ENCODE measurements at places on chromosomes 13 and 19.
A peak's percentile ranks its signal among the peaks of the same experiment; 100 is the strongest.

DNA sequence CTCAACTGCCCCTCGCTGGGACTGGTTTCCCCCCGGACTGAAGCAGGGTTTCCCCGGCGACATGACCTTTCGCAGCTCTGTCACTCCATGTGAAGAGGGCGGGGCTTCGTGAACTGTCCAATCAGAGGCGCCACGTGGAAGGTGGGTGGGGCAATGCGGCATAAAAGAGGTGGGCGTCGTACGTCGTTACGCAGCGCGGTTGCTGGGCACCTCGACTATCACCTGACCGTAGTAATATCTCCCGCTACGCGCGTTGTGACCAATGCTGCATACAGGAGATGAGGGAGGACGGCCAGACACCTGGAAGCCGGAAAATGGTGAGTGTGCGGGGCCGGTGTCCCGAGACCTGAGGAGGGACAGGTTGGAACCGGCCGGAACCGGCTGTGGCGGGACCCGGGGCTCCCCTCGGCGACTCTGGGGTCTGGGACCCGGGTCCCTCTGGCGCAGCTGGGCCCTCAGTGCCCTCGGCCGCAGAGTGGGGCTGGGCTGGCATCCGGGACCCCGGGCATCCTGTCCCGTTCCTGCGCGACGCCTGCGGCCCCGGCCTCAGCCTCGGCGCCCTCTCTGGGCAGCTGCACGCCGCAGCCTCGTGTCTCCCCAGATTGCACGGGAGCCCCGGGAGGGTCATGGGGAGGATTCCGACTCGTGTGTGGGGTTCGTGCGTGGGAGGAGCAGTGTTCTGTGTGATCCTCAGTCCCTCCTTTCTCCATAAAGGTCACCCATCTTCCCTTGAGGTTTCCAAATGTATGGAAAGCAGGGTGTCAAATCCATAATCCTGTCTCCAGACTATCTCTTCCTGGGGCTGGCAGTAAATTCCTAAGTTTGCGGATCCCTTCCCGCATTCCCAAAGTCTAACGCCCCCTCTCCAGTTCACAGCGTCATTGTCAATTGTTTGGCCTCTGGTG, 32.2 kb downstream of the ZNF136 start:
- H3K27ac ChIP-seq = no peak overlapping the region
- no peaks in the 10 kb centered on the region for H3K27me3 ChIP-seq
- peaks cover 62% of the 10 kb centered on the region for H3K36me3 ChIP-seq
- H3K4me1 ChIP-seq = no peaks in the 10 kb centered on the region
- H3K4me3 ChIP-seq = no peak overlapping the region
- no peak for DNase-seq

GRCh38 chr19:54373781-54374631, 9.3 kb upstream of the LAIR1 start:
- H3K4me1 ChIP-seq = no peaks in the 10 kb centered on the region
- DNase-seq = no peak
- H3K27ac ChIP-seq = no peak overlapping the region
- no peaks in the 10 kb centered on the region for H3K36me3 ChIP-seq
- H3K27me3 ChIP-seq = peaks cover 7% of the 10 kb centered on the region

GRCh38 chr13:45928176-45928575, 76.6 kb upstream of the SIAH3 start:
- H3K4me1 ChIP-seq = no peaks in the 10 kb centered on the region
- no peak overlapping the region for H3K27ac ChIP-seq
- H3K27me3 ChIP-seq = peaks cover 13% of the 10 kb centered on the region
- H3K4me3 ChIP-seq = no peak overlapping the region
- DNase-seq = no peak
- no peaks in the 10 kb centered on the region for H3K36me3 ChIP-seq

- H3K4me3 ChIP-seq = no peak overlapping the region
- no peaks in the 10 kb centered on the region for H3K27me3 ChIP-seq
- H3K4me1 ChIP-seq = no peaks in the 10 kb centered on the region
- no peak for DNase-seq
- H3K27ac ChIP-seq = no peak overlapping the region
- peaks cover 7% of the 10 kb centered on the region for H3K36me3 ChIP-seq
Observed at GRCh38 chr19:33024398-33024797, 40.3 kb downstream of the RHPN2 start.

- no peaks in the 10 kb centered on the region for H3K36me3 ChIP-seq
- H3K4me1 ChIP-seq = peaks cover 16% of the 10 kb centered on the region
- H3K27ac ChIP-seq = no peak overlapping the region
- H3K4me3 ChIP-seq = no peak overlapping the region
Observed at GRCh38 chr13:34944751-34945150, 2.7 kb downstream of the NBEA start.

- H3K27ac ChIP-seq = peak overlapping the region; percentile 93
- H3K4me1 ChIP-seq = peaks cover 16% of the 10 kb centered on the region
- DNase-seq = no peak
- peak overlapping the region; percentile 62 for H3K4me3 ChIP-seq
- no peaks in the 10 kb centered on the region for H3K27me3 ChIP-seq
- H3K36me3 ChIP-seq = peaks cover 3% of the 10 kb centered on the region
Observed at GRCh38 chr19:44718441-44719261, 19.7 kb downstream of the CEACAM16 start.

DNA sequence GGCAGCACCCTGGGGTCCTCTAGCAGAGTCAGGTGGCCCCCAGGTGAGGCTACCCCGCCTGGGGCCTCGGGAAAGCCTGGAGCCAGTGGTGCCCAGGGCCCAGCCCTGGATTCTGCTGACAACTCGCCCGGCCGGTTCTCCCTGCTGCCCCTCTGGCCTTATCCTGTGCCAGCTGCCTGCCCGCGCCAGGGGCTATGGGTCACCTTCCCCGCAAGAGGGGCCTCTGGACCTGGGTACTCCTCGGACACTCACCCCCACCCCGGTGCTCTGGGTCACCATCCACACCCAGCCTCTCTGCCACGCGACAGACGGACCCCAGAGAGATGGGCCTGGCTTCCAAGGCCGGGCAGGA, 24.0 kb downstream of the ZBTB7A start:
- no peaks in the 10 kb centered on the region for H3K4me1 ChIP-seq
- H3K27me3 ChIP-seq = no peaks in the 10 kb centered on the region
- no peak overlapping the region for H3K27ac ChIP-seq

DNA sequence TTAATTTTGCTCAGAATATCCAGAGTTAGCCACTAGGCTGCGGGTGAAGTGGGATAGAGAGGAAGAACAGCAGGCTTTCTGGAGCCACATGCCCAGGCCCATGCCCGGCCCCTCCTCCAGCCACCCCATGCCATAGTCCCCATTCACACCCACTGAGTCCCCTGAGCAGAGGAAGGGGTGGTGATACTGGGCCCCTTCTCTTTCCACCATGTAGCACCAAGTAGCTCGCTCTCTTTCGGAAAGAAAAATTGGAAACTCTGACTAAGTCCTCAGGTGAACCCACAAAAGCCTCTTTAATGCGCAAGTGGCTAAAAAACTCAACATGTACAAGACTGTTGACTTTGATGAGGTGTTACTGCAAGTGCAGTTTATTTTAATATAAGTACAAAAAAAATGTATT, 76.7 kb upstream of the GPR183 start:
- H3K36me3 ChIP-seq = peaks cover 13% of the 10 kb centered on the region
- no peak overlapping the region for H3K27ac ChIP-seq
- DNase-seq = no peak
- no peaks in the 10 kb centered on the region for H3K27me3 ChIP-seq
- H3K4me1 ChIP-seq = peaks cover 15% of the 10 kb centered on the region

DNA sequence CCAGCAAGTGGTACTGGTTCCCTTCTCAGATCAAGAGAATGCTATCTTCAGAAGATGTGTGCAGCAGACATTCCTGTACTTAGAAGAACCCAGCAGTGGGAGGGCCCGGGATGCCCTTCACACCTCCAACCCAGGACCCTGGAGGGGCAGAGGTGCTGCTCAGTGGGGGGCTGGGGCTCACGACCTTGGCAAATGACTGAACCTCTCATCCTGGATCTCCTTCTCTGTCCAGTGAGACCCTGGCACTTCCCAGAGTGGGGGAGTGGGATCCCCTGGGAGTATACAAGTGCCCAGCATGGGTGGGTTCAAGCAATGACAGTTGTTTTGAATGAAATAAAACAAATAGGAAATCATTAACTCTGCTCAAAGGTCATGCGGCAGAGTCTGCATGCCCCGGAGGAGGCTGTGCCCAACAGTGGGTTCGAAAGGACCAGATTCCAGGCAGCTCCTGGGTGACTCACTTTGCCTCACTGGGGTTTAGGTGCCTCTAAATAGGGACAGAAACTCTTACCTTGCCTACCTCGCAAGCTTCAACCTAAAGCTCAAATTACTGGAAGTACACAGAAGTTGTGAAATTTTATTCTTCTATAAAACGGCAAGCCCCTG, 26.9 kb downstream of the GGACT start:
- peaks cover 8% of the 10 kb centered on the region for H3K36me3 ChIP-seq
- no peaks in the 10 kb centered on the region for H3K27me3 ChIP-seq
- H3K27ac ChIP-seq = no peak overlapping the region
- DNase-seq = no peak

- no peaks in the 10 kb centered on the region for H3K36me3 ChIP-seq
- DNase-seq = no peak
- H3K27ac ChIP-seq = no peak overlapping the region
- no peaks in the 10 kb centered on the region for H3K27me3 ChIP-seq
- peaks cover 15% of the 10 kb centered on the region for H3K4me1 ChIP-seq
Observed at GRCh38 chr13:68850160-68850559, 1257.5 kb upstream of the ATXN8OS start.

- DNase-seq = no peak
- no peak overlapping the region for H3K27ac ChIP-seq
- peaks cover 9% of the 10 kb centered on the region for H3K27me3 ChIP-seq
- no peaks in the 10 kb centered on the region for H3K36me3 ChIP-seq
Observed at GRCh38 chr13:47136504-47136941, 239.7 kb upstream of the HTR2A start.

- no peak overlapping the region for H3K27ac ChIP-seq
- H3K4me3 ChIP-seq = no peak overlapping the region
- no peaks in the 10 kb centered on the region for H3K4me1 ChIP-seq
- no peaks in the 10 kb centered on the region for H3K36me3 ChIP-seq
Observed at GRCh38 chr13:75961911-75962310, 325.8 kb downstream of the LMO7 start.

DNA sequence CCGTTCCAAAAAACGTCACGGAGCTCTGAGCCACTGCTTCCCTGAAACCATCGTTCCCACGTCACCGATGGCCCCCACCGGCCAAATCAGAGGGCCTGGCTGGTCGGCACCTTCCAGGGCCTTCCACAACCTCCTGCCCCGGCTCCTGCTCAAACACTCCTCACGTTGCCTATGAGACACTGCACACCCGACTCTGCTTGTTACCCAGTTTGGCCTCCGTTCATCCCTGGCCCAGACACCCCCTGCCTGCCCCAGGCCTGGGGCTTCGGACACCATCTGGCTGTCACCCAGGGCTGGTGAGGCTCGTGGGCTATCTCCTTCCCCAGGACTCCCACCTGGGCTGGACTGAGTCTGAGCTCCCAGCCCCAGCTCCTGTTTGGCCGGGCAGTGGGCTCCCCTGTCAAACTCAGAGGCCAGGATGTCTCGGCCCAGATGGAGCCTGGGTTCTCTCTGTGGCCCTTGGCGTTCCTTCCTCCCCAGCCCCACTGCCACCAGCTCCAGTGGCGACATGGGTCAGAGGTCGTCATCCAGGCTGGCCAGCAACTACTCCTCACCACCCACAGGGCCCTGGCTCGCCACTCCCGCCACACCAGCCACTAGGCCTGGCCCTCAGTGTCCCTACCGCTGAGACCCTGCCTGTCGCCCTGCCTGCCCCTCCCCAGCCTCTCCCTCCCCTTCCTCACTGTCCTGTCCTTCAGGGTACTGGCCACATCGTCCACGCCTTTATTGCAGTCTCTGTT, 17.7 kb downstream of the CERS1 start:
- no peak overlapping the region for H3K4me3 ChIP-seq
- no peaks in the 10 kb centered on the region for H3K27me3 ChIP-seq
- no peaks in the 10 kb centered on the region for H3K4me1 ChIP-seq

DNA sequence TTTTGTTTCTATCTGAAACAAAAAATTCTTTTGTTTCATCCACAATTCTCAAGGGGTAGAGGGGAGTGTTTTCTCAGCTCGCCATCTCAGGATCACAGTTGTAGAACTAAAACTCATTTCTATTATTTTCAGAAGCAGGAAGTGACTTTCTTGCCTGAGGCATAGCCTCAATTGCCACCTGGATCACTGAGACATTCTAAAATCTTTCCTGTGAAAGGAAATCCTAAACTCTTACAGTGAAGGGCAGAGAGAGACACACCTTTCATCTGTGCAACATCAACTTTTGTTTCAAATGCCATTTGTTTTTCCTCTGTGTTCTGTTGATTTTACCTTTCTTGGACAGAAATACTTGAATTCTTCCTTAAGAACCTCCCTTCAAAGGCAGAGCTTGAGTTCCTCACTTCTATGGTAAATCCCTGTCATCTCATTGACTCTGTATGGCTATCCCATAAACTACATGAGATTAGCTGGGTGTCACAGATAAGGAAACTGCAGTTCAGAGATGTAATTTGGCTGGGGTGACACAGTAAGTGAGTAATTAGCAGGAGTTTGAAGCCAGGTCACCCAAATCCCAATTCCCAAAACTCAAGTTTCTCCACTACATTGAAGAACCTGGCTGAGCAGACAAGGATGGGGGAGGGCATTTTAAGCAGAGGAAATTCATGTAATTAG, 224.4 kb upstream of the HTR2A start:
- H3K4me1 ChIP-seq = peaks cover 7% of the 10 kb centered on the region
- DNase-seq = no peak
- no peak overlapping the region for H3K4me3 ChIP-seq
- H3K36me3 ChIP-seq = no peaks in the 10 kb centered on the region

DNA sequence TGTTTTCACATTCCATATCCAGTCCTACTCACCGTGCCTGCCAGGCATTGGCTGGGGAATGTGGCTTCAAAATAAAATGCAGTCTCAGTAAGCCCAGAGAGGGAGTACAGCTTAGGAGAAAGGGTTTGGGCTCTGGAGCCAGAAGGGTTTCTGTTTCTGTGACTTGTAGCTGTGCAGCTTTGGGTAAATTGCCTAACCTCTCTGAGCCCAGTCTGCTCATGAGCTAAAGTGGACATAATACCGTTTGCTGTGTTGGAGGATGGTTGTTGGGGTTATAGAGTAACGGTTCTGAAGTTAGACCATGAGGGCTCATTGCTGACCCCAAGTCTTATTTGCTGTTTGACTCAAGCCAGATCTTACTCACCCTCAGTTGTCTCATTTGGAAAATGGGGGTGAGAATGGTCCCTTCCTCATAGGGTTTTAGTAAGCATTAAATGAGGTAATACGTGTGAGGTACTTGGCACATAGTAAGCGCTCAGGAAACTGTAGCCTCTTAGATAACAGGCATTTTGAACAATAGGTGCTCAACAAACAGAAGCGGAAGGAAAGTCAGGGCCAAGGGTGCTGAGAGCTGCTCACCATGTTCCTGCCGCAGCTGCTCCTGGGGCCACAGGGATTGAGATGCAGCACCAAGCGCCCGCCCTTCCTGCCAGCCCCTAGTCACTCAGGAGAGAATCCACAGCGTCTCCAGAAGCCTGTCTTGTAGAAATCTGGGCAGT, 45.5 kb downstream of the C13orf42 start:
- H3K36me3 ChIP-seq = no peaks in the 10 kb centered on the region
- H3K4me1 ChIP-seq = peaks cover 25% of the 10 kb centered on the region
- DNase-seq = no peak
- no peak overlapping the region for H3K27ac ChIP-seq

DNA sequence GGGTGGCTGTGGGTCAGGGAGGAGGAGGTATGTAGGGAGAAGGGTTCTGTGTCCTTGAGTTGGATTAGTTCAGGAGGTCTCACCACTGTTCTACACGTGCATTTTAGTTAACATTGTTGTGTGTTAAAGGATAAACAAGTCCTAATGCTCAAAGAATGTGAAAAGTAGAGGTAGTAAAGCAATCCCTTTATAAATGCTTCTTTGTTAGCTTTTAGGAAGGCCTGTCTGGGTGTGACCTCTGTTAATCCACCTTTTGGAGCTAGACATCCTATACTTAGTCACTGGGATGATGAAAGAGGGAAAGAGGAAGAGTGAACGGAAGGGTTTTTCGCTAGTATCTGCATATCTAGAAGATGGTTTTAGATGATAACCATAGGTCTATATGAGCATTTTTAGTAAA, 42.2 kb upstream of the FLT1 start:
- H3K4me3 ChIP-seq = no peak overlapping the region
- H3K27me3 ChIP-seq = no peaks in the 10 kb centered on the region
- no peak overlapping the region for H3K27ac ChIP-seq
- no peaks in the 10 kb centered on the region for H3K36me3 ChIP-seq
- peaks cover 9% of the 10 kb centered on the region for H3K4me1 ChIP-seq
